Right atrium auricular region (tissue), 2 donors: ENCODE measurements at places on chromosomes 2 and 18.

DNA sequence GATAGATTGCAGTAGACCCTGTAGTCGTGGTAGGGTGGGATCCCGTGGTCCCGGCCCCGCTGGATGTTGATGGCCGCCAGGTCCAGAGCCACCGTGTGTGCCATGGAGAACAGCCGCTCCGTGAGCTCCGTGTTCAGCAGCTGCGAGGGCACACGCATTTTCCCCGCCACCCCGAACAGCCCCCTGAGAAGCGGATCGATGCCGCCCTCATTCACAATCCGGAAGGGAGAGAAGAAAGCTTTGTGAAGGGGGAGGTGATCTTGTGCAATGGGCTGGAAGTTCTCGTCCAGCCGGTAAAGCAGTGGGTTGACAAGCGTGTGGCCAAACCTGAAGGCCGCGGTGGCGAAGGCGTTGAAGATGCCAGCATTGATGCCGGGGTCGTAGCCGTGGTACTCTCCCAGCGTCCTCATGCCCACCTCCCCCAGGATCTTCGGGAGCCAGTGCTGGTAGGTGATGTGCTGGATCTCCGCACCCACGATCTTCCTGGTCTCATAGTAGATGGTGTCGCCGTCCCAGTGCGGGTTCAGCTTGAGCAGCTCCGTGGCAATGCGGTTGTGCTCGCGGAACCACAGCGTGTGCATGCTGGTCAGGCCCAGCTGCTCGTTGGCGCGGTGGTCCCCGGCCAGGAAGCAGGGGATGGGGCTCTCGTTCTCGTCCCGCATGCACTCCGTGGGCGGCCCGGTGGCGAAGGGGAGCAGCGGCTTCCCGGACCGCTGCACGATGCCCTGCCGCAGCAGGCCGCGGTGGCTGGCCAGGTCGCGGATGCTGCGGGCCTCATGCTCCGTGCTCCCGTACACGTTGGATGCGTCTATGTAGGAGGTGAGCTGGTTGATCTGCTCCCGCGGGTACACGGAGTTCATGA is 95.8 kb downstream of the PXDN start:
- no peak overlapping the region for H3K27ac ChIP-seq
- H3K36me3 ChIP-seq, result peaks cover 22% of the 10 kb centered on the region
- DNase-seq, result peak; percentile 53
- H3K27me3 ChIP-seq, result no peaks in the 10 kb centered on the region

DNA sequence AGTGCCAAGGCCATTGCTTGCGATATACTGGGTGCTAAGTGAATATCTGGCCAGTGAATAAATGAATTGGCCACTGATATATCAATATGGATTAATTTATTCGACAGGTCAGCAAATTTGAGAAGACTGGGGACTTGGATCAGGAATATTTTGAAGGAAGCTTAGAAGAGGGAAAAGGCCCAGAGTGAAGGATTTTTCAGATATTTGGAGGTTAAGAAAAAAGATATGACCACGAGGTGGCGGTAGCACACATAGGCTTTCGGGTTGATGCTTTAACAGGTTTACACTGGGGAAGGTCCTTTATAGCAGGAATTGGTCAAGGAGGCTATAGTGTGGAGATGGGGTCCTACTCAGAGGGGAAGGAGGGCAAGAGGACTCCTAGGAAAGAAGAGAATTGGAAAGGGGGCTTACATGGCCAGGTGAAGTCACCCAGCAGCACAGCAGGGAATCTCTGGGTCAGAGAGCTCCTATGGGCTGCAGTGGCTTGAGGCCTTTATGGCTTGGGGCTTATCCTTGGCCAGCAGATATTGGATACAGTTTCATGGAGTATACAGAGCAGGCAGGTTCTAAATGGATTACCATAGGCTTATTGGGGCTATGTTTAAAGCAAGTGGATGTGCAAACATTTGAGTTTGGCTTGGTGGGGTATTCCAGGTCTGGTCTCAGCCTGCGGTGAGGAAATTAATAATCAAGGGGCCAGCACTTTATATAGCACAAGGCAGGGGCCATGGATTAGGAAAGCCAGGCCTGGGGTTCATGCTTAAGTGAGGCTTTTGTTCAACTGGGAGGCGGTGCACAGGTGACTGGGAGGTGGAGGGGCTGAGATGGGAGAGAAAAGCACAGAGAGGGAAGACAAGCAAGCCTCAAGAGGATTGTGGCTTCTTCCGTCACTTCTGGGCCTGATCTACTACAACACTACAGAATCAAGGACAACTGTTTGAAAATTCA is 9.7 kb downstream of the IL1RN start:
- no peaks in the 10 kb centered on the region for H3K36me3 ChIP-seq
- no peak overlapping the region for H3K27ac ChIP-seq
- H3K4me1 ChIP-seq, result no peaks in the 10 kb centered on the region
- no peak overlapping the region for H3K4me3 ChIP-seq
- no peaks in the 10 kb centered on the region for H3K27me3 ChIP-seq
- peak; percentile 50 for DNase-seq

- H3K36me3 ChIP-seq, result no peaks in the 10 kb centered on the region
- no peak for DNase-seq
- H3K4me1 ChIP-seq, result no peaks in the 10 kb centered on the region
- no peak overlapping the region for H3K4me3 ChIP-seq
- H3K27ac ChIP-seq, result no peak overlapping the region
Measured at GRCh38 chr2:224954980-224955379, 87.3 kb downstream of the DOCK10 start.

DNA sequence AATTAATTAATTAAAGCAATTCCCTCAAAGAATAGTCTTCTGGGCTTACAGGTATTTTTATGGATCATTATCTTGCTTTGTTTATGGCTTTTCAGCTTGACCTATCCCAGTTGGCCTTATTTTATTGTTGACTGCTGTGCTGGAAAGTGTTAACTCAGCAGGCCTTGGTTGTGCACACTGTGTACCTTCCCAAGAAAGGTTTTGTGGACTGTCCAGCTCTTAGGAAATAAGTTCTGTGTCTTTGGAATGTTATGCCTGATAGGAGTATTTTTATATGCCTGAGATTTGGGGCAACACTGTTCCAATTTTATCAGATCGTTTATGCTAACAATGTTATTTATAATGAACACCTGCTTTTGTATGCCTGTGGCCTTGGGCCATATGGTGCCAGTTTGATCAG is 671.9 kb upstream of the ZNF804A start:
- H3K27me3 ChIP-seq, result no peaks in the 10 kb centered on the region
- H3K4me3 ChIP-seq, result no peak overlapping the region
- H3K4me1 ChIP-seq, result no peaks in the 10 kb centered on the region
- no peak for DNase-seq
- H3K27ac ChIP-seq, result no peak overlapping the region

DNA sequence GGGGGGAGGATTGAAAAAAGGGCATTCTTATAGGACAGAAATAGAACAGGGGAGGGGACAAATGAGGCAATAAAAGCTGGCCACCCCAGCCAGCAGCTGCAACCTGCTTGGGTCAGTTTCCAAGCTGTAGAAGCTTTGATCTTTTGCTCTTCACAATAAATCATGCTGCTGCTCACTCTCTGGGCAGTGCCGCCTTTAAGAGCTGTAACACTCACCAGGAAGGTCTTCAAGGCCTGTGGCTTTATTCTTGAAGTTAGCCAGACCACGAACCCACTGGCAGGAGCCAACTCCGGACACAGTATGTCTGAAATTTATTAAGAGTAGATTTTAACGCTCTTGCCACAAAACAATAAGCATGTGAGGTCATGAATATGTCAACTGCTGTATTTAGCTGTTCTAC is 649.9 kb upstream of the RAB6C start:
- no peak overlapping the region for H3K4me3 ChIP-seq
- DNase-seq, result no peak
- no peaks in the 10 kb centered on the region for H3K36me3 ChIP-seq
- H3K27ac ChIP-seq, result no peak overlapping the region

DNA sequence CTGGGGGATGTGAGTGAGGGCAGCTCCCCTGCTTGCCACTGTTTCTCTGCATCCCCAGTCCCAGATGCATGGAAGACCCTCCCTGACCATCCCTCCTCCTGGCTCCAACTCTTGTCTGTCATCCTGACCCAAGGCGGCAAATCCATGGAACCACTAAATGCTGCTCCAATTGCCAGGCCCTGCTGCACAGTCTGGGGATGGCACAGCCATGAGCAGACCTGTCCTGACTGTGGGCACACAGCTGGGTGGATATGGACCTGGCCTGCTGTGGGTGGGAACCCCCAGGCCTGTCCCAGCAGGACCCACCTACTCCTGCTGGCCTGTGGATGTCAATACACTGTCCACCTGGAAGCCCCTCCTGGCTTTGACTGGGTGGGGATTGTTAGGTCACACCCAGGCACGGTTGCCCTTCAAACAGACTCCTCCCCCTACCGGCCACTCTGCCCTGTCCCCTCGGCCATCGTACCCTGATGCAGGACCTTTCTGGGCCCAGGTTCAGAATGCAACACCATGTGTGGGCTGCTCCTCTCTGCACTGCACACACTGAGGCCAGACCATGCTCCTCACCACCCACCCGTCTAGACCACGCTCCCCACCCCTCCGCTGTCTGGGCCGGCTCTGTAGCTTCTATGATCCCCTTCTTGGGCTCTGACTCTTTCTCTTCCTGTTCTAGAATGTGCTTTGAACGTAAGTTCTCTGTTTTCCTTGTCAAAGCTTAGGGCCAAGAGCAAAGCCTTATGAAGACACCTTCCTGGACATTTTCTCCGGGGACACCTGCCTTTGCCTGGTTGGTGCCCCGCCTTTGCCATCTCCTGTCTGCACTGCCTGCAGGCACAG is 57.9 kb downstream of the INPP5D start:
- no peak for DNase-seq
- no peaks in the 10 kb centered on the region for H3K27me3 ChIP-seq
- H3K36me3 ChIP-seq, result no peaks in the 10 kb centered on the region
- H3K4me3 ChIP-seq, result no peak overlapping the region

GRCh38 chr2:160505256-160505655 is 11.6 kb upstream of the RBMS1 start:
- no peaks in the 10 kb centered on the region for H3K36me3 ChIP-seq
- no peak overlapping the region for H3K27ac ChIP-seq
- DNase-seq, result no peak
- H3K4me1 ChIP-seq, result no peaks in the 10 kb centered on the region

DNA sequence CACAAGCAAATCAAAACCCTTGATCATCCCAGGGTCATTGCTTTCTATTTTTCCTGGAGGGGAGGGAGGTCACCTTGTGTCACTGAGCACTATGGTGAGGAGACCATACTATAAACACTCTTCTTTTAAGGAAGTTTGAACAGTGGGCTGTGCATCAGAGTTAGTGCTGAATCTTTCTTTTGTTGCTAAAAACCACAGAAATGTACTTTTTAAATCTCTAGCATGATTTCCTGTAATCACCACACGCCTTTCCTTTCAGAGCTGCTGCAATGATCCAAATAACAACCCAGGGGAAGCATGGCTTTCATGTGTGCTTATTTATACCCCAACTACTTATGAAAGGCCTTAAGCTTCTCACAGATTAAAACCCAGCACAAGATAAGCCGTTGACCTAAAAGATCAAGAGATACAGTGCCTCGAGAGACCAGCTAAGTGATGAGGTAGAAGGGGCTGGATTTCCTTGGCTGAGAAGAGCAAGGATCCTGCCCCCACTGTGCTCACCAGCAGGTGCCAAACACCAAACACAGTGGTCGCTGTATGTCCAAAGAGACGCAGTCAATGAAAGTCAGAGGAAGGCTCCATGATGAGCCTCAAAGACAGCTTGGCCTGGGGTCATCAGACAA is 34.7 kb downstream of the TRABD2A start:
- DNase-seq, result no peak
- H3K27ac ChIP-seq, result no peak overlapping the region
- H3K4me3 ChIP-seq, result no peak overlapping the region
- no peaks in the 10 kb centered on the region for H3K4me1 ChIP-seq
- H3K27me3 ChIP-seq, result no peaks in the 10 kb centered on the region
- no peaks in the 10 kb centered on the region for H3K36me3 ChIP-seq

GRCh38 chr2:241560883-241561474 is 2.4 kb downstream of the BOK start:
- no peaks in the 10 kb centered on the region for H3K27me3 ChIP-seq
- H3K4me1 ChIP-seq, result peaks cover 55% of the 10 kb centered on the region
- DNase-seq, result no peak
- no peak overlapping the region for H3K27ac ChIP-seq

DNA sequence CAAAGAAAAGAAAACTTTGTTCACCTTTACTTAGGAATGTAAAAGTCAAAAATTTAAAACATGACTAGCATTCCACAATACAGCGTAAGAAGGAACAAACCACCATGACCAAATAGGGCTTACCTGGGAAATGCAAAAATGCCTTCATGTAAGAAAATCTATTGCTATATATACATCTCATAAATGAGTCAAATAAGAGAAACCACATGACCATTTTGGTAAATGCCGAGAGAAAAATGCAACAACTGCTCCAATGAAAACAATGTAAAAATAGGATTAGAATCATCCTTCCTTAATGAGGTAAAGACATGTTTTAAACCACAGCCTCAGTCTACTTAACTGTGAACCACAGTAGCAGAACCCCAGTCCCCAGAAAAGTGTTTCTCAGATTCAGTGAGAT is 49.4 kb downstream of the TGOLN2 start:
- no peak overlapping the region for H3K4me3 ChIP-seq
- H3K4me1 ChIP-seq, result no peaks in the 10 kb centered on the region

DNA sequence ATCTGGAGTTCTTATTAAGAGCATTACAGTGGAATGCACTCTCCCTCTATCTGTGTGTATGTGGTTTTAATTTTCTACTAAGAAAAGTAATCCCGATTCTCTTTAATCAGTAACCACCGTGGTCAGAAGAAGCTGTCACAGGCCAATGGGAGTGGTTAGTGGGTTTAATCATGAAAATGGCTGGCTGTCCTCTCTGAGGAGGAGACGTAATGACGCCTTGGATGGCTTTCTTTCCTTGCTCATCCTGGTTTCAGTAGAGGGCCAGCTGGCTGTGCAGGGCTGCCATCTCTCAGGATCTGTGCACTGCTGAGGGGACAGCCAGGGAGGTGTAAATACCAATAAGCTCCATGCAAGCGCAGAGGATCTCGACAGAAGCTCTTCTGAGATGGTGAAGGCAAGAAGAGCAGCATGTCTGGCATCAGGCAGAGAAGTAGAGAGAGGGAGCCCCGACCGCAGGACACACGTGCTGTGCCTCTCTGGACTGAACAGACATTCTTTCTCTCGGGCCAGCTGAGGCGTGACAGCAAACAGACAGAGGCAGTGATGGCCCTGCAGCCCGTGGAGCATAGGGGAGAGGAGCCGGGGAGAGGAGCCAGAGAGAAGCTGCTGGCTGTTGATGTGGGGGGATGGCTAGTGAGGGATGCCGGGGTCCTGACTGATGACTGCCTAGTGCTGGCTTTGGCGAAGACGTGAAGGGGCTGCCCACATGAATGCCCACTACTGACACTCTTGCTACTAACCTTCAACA is 65.1 kb upstream of the DAPL1 start:
- H3K4me1 ChIP-seq, result no peaks in the 10 kb centered on the region
- no peaks in the 10 kb centered on the region for H3K36me3 ChIP-seq
- no peak overlapping the region for H3K4me3 ChIP-seq
- H3K27ac ChIP-seq, result no peak overlapping the region

GRCh38 chr18:49878567-49879270 is 65.4 kb upstream of the ACAA2 start:
- DNase-seq, result no peak
- no peaks in the 10 kb centered on the region for H3K27me3 ChIP-seq
- H3K4me1 ChIP-seq, result no peaks in the 10 kb centered on the region
